GM12878 (cell line): ENCODE measurements at places on chromosomes 11 and 22. TPM values are rescaled to one million over a fixed set of nuclear protein-coding genes. Genes with fewer than 3 reads are reported as not detected.
A peak's percentile ranks its signal among the peaks of the same experiment; 100 is the strongest.

- H3K27ac ChIP-seq = no peak within 1 kb of the TSS
- H3K4me1 ChIP-seq = no peaks in the 10 kb centered on the region; the same call in 1 of the 2 replicates
- H3K36me3 ChIP-seq = no peaks in the 10 kb centered on the region
- peak within 1 kb of the TSS; percentile 98 for H3K4me3 ChIP-seq
Observed at GRCh38 chr11:86955361-86956120, at the start of gene FZD4. Gene FZD4, minus strand, starts transcription at chr11:86955395. Its CDS starts 310 bp downstream, at chr11:86955085.

FGF3 gene
- not detected in 2 replicates for polyA plus RNA-seq

GRCh38 chr11:14082338-14082737, 119.8 kb downstream of the SPON1 start:
- H3K36me3 ChIP-seq = no peaks in the 10 kb centered on the region
- no peak overlapping the region for H3K4me3 ChIP-seq
- H3K4me1 ChIP-seq = no peaks in the 10 kb centered on the region
- H3K27ac ChIP-seq = no peak overlapping the region
- H3K27me3 ChIP-seq = no peaks in the 10 kb centered on the region; the same call in 1 of the 2 replicates

DNA sequence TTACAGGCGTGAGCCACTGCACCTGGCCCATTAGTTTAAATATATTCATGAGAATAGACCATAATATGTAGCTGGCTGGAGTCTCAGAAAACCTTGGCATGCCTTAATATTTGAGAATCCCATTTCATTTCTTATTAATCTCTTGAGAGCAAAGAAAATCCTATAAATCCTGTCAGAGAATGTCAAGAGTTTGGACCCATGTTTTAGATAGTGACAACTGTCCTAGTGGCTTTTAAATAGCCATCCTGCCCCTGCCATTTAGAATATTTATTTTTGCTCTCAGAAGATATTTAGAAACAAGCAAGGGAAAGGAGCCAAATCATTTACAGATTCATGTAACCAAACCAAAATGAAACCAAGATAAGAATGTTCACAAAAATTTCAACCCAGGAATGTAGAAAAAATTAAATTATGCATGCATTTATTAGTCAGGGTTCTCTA, 107.2 kb downstream of the SWAP70 start:
- H3K36me3 ChIP-seq = no peaks in the 10 kb centered on the region
- DNase-seq = no peak
- no peaks in the 10 kb centered on the region for H3K4me1 ChIP-seq
- no peak overlapping the region for H3K27ac ChIP-seq

GRCh38 chr11:77187776-77188632, 60.0 kb downstream of the MYO7A start:
- H3K4me3 ChIP-seq = no peak overlapping the region
- H3K4me1 ChIP-seq = no peaks in the 10 kb centered on the region
- peak; percentile 13 for DNase-seq
- no peaks in the 10 kb centered on the region for H3K36me3 ChIP-seq

- no peak overlapping the region for H3K27ac ChIP-seq
- peaks cover 4% of the 10 kb centered on the region; the same call in 1 of the 2 replicates for H3K36me3 ChIP-seq
Observed at GRCh38 chr22:50347157-50347556, 4.0 kb downstream of the PPP6R2 start.

CYTH4 gene
- 11.2 and 12.4 TPM in 2 replicates for polyA plus RNA-seq

DNA sequence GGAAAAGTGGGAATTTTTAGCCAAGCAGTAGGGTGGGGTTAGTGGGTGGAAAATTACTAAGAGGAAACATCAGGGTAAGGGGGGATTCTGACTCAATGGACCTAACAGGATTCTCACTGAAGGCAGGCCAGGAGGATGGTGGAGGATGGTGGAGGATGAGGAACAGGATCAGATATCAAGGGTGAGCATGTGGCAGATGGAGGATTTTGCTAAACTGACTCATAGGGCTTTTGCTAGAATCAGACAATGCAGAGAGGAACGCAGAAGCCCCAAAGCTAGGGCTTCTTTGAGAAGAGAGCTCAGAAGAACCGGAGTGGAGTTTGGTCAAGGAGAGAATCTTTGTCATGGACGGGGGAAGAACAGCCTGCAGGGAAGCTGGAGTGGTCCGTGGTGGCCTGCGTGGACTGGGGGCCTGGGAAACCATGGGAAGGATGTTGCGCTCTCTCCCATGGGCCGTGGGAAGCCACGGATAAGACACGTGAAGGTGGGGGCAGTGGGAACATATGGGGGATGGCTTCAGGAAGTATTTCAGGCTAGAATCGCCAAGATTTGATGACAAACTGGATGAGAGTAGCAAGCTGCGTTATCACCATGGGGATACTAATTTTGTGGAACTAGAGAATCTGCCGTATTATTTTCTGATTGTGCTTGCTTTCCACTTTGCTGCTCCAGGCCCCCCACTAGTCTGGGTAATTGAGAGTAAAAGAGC, 165.2 kb downstream of the LDLRAD3 start:
- H3K36me3 ChIP-seq = no peaks in the 10 kb centered on the region
- no peaks in the 10 kb centered on the region for H3K27me3 ChIP-seq
- H3K4me1 ChIP-seq = no peaks in the 10 kb centered on the region; the same call in 1 of the 2 replicates
- no peak for DNase-seq

SLC35E4 gene
- polyA plus RNA-seq = 3.5 and 3.9 TPM in 2 replicates

DNA sequence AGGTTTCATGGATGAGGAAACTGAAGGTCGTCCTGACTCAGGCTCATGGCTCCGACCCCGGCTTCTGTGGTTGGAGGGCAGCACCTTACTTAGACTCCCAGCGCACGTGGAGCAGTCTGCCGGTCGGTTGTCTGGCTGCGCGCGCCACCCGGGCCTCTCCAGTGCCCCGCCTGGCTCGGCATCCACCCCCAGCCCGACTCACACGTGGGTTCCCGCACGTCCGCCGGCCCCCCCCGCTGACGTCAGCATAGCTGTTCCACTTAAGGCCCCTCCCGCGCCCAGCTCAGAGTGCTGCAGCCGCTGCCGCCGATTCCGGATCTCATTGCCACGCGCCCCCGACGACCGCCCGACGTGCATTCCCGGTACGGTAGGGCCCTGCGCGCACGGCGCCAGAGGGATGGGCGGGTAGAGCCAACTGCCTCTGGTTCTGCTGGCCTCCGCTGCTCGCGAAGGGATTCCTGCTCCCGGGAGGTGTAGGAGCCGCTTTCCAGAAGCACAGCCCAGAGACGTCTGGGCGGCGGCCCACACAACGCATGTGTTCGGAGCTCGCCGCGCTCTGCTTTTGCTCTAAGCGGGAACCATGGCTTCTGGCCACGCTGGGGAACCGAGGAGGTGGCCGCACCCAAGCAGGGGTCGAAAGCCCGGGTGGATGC, at the start of gene LDHA:
TSS of gene LDHA (plus strand) at position 289 of the 653 bp plus-strand sequence. CDS start 2,280 bp downstream, outside the sequence.
- peaks cover 9% of the 10 kb centered on the region for H3K36me3 ChIP-seq
- peak within 1 kb of the TSS; percentile 97 for H3K4me3 ChIP-seq
- no peaks in the 10 kb centered on the region for H3K27me3 ChIP-seq

- peak overlapping the region; percentile 14; the same call in 1 of the 2 replicates for H3K4me3 ChIP-seq
- H3K4me1 ChIP-seq = peaks cover 58% of the 10 kb centered on the region
- peaks cover 1% of the 10 kb centered on the region; the same call in 1 of the 2 replicates for H3K27me3 ChIP-seq
- no peaks in the 10 kb centered on the region for H3K36me3 ChIP-seq
- H3K27ac ChIP-seq = peak overlapping the region; percentile 71
- DNase-seq = peak; percentile 84
Observed at GRCh38 chr11:76672431-76673175, 2.1 kb upstream of the LRRC32 start.

- no peaks in the 10 kb centered on the region for H3K36me3 ChIP-seq
- no peaks in the 10 kb centered on the region for H3K27me3 ChIP-seq
- no peak overlapping the region for H3K27ac ChIP-seq
- no peak overlapping the region for H3K4me3 ChIP-seq
- DNase-seq = no peak
- H3K4me1 ChIP-seq = no peaks in the 10 kb centered on the region
Observed at GRCh38 chr11:134802116-134802515, 390.1 kb upstream of the B3GAT1 start.
